ENCODE measurements at places on chromosomes 11 and 22.

DNA sequence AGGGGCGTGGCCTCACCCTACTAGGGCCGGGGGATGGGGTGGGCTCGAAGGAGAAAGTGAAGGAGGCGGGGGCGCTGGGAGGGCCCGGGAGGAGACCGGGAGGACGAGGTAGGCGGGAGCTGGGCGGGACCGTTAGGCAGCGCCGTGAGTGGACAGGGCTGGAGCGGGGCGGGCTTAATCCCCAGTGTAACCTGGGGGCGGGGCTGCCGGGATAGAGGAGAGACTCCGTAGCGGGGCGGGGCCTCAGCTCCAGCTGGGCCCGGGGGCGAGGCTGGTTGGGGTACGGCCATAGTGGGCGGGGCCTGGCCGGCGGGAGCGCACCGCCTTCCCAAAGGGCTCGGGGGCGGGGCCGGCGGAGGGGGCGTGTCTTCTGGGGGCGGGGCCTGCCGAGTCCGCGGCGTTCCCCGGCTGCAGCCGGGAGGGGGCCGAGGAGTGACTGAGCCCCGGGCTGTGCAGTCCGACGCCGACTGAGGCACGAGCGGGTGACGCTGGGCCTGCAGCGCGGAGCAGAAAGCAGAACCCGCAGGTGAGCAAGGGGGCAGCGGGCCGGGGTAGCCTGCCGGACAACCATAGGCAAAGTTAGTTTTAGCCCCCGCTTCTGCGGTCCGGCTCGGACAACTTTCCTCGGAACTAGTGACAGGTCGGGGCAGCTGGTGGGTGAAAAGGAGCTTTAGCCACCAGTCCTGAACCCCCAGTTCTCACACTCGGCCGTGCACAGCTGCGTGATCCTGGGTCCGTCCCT lies at the start of gene CD82:
Gene CD82, plus strand, starts transcription at position 453 of the 742 bp plus-strand sequence. CDS start 29,000 bp downstream, outside the sequence.
- peak; percentile 100 for DNase-seq

DNA sequence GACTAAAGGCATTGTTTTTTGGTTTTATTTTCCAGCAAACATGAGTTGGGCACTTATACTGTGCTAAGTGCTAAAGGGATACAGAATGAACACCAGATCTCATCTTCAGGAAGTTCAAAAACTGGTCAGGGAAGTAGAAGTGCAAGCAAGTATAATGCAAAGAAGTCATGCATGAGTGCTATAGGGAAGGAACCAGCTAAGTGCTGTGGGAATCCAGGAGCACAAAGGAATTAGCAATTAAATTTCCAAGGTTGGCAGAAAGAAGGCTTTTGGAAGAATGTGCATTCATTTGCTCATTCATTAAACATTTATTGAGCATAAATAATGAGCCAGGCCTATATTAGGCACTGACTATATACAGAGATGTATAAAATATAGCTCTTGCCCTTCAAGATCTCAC lies 143.7 kb upstream of the ARHGAP42 start:
- no peak for DNase-seq

DNA sequence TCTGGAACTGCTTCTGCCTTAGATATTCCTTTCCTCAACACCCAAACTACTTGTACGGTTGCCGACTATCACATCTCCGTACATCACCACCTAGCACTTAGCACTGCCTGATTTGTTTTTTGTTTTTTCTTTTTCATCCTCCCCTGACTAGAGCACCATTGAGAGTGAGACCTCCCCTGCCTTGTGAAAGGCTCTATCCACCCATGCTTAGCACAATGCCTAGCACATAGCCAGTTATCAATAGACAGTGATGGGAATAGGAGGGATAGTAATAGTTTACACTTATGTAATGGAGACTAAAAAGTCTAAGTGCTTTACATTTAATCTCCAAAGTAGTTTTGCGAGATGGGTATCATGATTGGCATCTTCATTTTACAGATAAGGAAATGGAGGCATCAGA lies 115.8 kb downstream of the LDLRAD3 start:
- DNase-seq: no peak

DNA sequence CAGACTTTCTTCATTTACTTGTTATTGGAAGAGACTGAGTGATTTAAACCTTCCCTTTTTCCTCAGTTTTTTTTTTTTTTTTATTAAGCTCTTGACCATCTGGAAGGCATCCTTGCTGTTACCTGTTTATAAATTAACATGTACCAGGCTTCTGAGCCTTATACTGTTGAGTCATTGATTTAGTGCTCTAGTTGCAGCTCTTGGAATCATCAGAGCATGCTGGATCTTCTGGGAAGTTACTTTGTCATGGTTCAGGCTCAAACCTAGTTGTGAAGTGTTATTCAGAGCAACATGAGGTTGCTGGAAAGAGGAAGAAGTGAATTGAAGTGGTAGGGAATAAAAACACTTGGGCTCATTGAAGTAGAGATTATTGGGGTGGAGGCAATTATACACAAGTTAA lies 6.3 kb downstream of the ZDHHC5 start:
- DNase-seq: no peak

GRCh38 chr11:20632169-20632532 lies 32.7 kb downstream of the SLC6A5 start:
- DNase-seq: no peak

- no peak for DNase-seq
Measured at GRCh38 chr11:124147951-124148350, 32.7 kb downstream of the VWA5A start.
